ENCODE measurements at places on chromosomes 6 and 20.
A peak's percentile ranks its signal among the peaks of the same experiment; 100 is the strongest.

DNA sequence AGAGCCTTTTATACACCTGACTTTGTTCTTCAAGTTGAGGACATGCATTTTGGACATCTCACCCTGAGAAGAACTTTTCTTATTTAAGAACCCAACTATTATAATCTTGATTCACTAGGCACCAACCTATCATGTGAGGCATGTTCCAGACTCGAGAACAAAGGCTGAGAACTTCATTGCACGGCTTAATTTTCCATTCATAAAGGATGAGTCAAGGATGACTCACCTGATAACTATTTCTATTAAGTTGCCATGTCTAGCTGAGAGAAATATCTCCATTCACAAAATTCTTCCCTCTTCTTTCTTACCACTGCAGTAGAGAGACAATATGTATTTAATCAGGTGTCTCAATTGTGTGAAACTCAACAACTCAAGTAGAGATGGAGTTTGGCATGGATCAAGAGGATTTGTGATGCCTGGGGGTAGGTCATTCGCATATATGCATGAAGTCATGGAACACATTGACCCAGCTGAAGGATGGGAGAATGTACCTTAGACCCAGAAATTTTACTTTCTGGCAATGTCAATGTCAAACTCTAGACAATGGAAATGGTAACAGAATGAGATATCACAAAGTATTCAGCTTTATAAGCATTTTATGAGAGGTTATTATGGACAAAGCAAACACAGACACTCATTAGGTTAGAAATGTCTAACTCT, 208.7 kb upstream of the PRND start:
- no peak for DNase-seq
- no peaks in the 10 kb centered on the region for H3K36me3 ChIP-seq
- H3K27ac ChIP-seq = no peak overlapping the region
- H3K4me1 ChIP-seq = no peaks in the 10 kb centered on the region
- peaks cover 16% of the 10 kb centered on the region for H3K27me3 ChIP-seq

GRCh38 chr6:126826166-126826714, 292.2 kb upstream of the RSPO3 start:
- H3K27me3 ChIP-seq = peaks cover 2% of the 10 kb centered on the region
- no peak for DNase-seq
- no peak overlapping the region for H3K4me3 ChIP-seq
- H3K27ac ChIP-seq = no peak overlapping the region
- no peaks in the 10 kb centered on the region for H3K4me1 ChIP-seq

DNA sequence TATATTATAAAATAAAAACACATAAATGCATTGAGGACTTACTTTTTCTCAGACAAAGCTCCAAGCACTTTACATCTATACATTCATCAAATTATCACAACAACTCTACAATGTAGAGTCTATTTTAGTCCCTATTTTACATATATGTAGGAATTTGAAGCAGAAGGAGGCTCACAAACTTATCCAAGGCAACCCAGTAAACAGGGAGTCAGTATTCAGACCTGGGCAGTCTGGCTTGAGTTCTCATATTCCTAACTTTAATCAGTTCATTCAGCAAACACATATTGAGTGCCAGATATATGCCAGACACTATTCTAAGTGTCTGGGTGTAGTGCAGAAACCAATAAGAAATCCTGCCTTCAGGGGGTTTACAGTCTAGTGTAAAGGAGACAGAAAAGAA, 129.2 kb downstream of the C6orf58 start:
- no peak overlapping the region for H3K27ac ChIP-seq
- no peaks in the 10 kb centered on the region for H3K4me1 ChIP-seq
- H3K36me3 ChIP-seq = no peaks in the 10 kb centered on the region
- H3K4me3 ChIP-seq = no peak overlapping the region

- no peaks in the 10 kb centered on the region for H3K27me3 ChIP-seq
- H3K4me3 ChIP-seq = no peak overlapping the region
- no peaks in the 10 kb centered on the region for H3K36me3 ChIP-seq
- H3K27ac ChIP-seq = no peak overlapping the region
- H3K4me1 ChIP-seq = peaks cover 4% of the 10 kb centered on the region
Measured at GRCh38 chr6:16947375-16948015, 154.4 kb upstream of the STMND1 start.

DNA sequence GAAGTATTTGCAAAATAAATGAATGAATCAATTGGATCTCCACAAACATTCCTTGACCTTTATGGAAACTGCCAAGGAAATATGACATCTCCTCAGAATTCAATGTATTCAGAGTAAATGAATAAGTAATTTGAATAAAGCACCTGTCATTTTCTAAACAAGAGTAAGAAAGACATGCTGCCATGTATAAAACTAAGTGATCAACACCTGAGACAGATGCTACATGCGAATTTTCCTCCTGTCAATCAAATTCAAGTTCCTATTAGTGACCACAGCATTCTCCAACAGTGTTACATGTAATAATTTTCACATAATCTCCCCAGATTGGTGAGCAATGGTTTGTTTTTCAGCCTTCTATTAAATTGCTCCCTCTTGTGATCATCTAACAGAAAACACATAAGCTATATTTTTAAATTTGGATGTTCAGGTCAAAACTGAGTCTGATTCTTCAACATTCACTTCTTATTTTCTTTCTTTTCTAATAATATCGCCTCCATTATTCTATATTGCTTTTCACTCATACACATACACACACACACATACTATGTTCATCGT, 163.2 kb upstream of the RNF217 start:
- H3K27me3 ChIP-seq = no peaks in the 10 kb centered on the region
- peaks cover 7% of the 10 kb centered on the region for H3K4me1 ChIP-seq
- DNase-seq = no peak
- H3K4me3 ChIP-seq = no peak overlapping the region
- no peak overlapping the region for H3K27ac ChIP-seq
- H3K36me3 ChIP-seq = no peaks in the 10 kb centered on the region

DNA sequence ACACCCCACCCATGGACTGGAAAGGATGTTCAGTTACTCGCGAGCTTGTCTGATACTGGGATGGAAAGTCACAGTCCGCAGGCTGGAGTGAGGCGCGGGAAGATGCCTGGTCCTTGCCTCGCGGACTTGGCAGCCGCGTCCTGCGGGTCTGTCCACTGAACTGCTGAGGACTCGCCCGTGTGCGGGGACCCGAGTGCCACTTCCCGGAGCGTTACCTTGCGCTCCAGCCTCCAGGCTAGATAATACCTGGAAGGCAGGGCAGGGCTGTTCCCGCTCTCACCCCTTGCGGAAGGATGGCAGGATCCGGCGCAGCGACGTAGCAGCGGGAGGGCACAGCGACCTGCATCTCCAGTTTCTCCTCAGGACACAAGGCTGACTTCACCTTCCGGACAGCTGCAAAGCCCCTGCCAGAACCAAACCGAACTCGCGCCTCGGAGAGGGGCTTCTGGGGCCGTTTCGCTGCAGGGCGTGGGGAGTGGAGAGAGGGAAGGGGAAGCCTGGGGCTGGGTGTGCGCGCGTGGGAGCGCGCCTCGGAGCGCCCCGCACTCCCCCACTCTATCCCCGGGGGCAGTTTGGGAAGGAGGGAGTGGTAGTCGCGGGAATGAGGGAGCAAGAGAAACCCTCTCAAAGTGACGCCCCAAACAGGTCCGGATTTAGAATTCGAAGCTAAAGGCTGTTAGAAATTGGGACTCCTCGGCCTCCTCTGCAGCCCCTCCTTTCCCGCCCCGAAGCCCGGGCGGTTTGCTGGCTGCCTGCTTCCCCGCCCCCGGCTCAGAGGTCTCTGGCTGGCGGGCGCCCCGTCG, at the start of gene KCNQ5:
Gene KCNQ5, plus strand, starts transcription at position 774 of the 803 bp plus-strand sequence.
- H3K27ac ChIP-seq = no peak within 1 kb of the TSS
- peak; percentile 3 for DNase-seq
- peak within 1 kb of the TSS; percentile 91 for H3K4me3 ChIP-seq
- peaks cover 78% of the 10 kb centered on the region for H3K27me3 ChIP-seq
- H3K4me1 ChIP-seq = peaks cover 24% of the 10 kb centered on the region

- H3K4me3 ChIP-seq = no peak overlapping the region
- H3K27me3 ChIP-seq = no peaks in the 10 kb centered on the region
- H3K27ac ChIP-seq = no peak overlapping the region
- H3K4me1 ChIP-seq = peaks cover 9% of the 10 kb centered on the region
- DNase-seq = no peak
- H3K36me3 ChIP-seq = peaks cover 7% of the 10 kb centered on the region
Measured at GRCh38 chr20:51687630-51688029, 80.6 kb downstream of the ATP9A start.

DNA sequence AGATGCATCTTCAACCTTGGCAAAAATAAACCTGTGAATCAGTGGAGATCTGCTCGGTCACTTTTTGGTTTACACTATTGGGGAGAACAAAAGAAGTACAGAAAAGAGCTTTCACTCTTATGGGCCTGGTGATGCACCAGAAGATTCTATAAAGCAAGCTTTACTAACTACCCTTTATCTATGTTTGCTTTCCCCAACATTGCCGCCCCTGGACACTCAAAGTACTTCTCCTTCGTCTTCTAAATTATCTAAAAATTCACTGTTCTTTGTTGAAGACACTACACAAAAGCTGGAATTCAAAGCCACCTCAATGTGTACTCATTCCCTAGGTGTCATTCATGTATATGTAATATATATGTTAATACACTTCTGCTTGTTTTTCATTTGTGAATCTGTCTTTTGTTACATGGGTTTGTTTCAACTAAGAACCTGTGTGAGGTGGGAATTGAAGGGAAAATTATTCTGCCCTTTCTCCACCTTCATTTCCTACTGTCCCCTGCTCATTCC, 97.9 kb upstream of the BTN3A2 start:
- no peak for DNase-seq
- peak overlapping the region; percentile 78 for H3K4me3 ChIP-seq
- peak overlapping the region; percentile 59 for H3K27ac ChIP-seq
- H3K27me3 ChIP-seq = peaks cover 11% of the 10 kb centered on the region
- H3K4me1 ChIP-seq = peaks cover 36% of the 10 kb centered on the region

DNA sequence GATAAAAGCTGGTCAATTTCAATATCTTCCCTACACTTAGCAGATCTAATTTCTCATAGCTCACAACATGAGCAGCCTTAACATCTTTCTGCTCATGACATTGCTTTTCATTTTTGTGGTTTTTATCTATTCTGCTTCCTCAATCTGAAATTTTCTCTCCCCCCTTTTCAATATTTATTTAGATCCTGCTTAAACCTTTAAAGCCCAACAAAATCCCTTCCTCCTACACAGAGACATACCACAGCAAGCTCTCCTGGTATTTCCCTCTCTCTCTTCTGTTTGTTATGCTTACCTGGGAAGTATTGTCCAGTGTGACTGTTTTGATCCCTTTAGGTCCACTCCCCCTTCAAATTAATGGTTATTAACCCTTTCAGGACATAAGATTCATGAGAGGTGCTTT, 582.5 kb downstream of the RFPL4B start:
- no peak for DNase-seq
- H3K4me3 ChIP-seq = no peak overlapping the region
- no peak overlapping the region for H3K27ac ChIP-seq
- H3K27me3 ChIP-seq = no peaks in the 10 kb centered on the region
- H3K36me3 ChIP-seq = peaks cover 9% of the 10 kb centered on the region
- peaks cover 24% of the 10 kb centered on the region for H3K4me1 ChIP-seq

GRCh38 chr6:111737065-111737521, 131.4 kb upstream of the TRAF3IP2 start:
- peaks cover 76% of the 10 kb centered on the region for H3K4me1 ChIP-seq
- H3K27me3 ChIP-seq = no peaks in the 10 kb centered on the region
- no peak for DNase-seq
- H3K36me3 ChIP-seq = peaks cover 34% of the 10 kb centered on the region
- peak overlapping the region; percentile 21 for H3K4me3 ChIP-seq
- peak overlapping the region; percentile 48 for H3K27ac ChIP-seq

- H3K36me3 ChIP-seq = peaks cover 14% of the 10 kb centered on the region
- no peak for DNase-seq
- peaks cover 14% of the 10 kb centered on the region for H3K27me3 ChIP-seq
- peaks cover 60% of the 10 kb centered on the region for H3K4me1 ChIP-seq
- H3K4me3 ChIP-seq = peak overlapping the region; percentile 94
Measured at GRCh38 chr20:37524859-37525708, 2.6 kb downstream of the BLCAP start.

DNA sequence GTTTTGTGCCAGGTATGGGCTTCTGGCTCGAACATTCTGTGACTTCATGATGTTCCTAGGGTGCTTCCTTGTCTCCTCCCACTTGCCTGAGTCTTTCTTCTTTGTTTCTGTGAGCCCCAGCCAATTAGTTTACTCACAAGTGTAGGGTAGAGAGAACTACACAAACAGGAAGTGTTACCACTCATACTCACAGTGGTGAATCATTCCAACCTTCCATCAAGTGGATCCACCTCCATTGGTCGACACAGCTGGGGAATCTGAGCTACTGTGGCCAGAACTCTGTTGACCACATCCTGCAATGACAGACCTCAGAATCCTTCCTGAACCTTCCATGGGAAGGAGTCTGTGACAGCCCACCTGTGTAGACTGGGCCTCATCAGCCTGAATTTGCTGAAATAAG, 76.8 kb downstream of the UNC5CL start:
- no peak for DNase-seq
- no peak overlapping the region for H3K27ac ChIP-seq
- no peaks in the 10 kb centered on the region for H3K36me3 ChIP-seq
- H3K4me3 ChIP-seq = no peak overlapping the region

- no peaks in the 10 kb centered on the region for H3K27me3 ChIP-seq
- H3K4me1 ChIP-seq = no peaks in the 10 kb centered on the region
- no peaks in the 10 kb centered on the region for H3K36me3 ChIP-seq
- no peak overlapping the region for H3K4me3 ChIP-seq
- DNase-seq = no peak
Measured at GRCh38 chr6:45746046-45746445, 269.6 kb downstream of the CLIC5 start.

DNA sequence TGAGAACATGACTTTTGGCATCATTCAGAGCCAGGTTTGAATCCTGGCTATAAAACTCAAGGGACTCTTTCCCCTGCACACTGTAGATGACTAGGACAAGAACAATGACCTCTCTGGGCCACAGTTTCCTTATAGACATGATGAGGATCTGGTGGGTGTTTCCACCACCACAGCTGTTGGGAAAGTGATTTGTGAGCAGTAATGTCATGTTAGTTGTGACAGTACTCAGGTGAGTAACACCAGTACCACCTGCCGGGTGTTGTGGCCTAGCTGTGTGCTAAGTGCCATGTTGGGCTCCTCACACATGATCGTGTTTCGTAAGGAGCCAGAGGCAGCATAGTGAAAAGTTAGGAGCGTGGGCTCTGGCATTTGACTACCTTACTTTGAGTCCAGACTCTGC, 24.1 kb downstream of the HM13 start:
- peaks cover 9% of the 10 kb centered on the region for H3K4me1 ChIP-seq
- no peak for DNase-seq
- H3K27ac ChIP-seq = no peak overlapping the region
- peaks cover 16% of the 10 kb centered on the region for H3K36me3 ChIP-seq
- no peak overlapping the region for H3K4me3 ChIP-seq
- H3K27me3 ChIP-seq = no peaks in the 10 kb centered on the region

All from neural crest cell (in vitro differentiated cells).